A549 treated with dexamethasone at 1 μM for 4 hours (cell line): ENCODE measurements at places on chromosomes 12 and 14. TPM values are rescaled to one million over a fixed set of nuclear protein-coding genes. Genes with fewer than 3 reads are reported as not detected.

RASSF8 gene
- total RNA-seq = 6.9 to 15.2 TPM (median 13.1 TPM) in 5 replicates

KRT6C gene
- total RNA-seq = 0.07 TPM in 1 of 5 replicates, not detected in the others

CD163 gene
- 0.06 to 0.21 TPM (median 0.13 TPM) in 4 of 5 replicates, not detected in the other for total RNA-seq

BICDL1 gene
- total RNA-seq = 2.6 to 5.1 TPM (median 4.5 TPM) in 5 replicates

C1S gene
- 41.7 to 58.5 TPM (median 47.4 TPM) in 5 replicates for total RNA-seq

AKAP5 gene
- total RNA-seq = 0.26 to 0.49 TPM (median 0.33 TPM) in 5 replicates

C12orf54 gene
- total RNA-seq = not detected in 5 replicates

MSRB3 gene
- 21.9 to 28.1 TPM (median 24.9 TPM) in 5 replicates for total RNA-seq

KLRC4 gene
- total RNA-seq = not detected in 5 replicates

KRT77 gene
- not detected in 5 replicates for total RNA-seq

ADGRD1 gene
- total RNA-seq = 0.40 to 0.56 TPM (median 0.55 TPM) in 5 replicates

MANSC4 gene
- not detected in 5 replicates for total RNA-seq

IL26 gene
- not detected in 5 replicates for total RNA-seq

TMEM179 gene
- 0.07 to 0.33 TPM (median 0.24 TPM) in 5 replicates for total RNA-seq

CBLN3 gene
- total RNA-seq = 0.84 to 1.3 TPM (median 1.0 TPM) in 5 replicates

GPR162 gene
- 0.29 to 0.64 TPM (median 0.41 TPM) in 5 replicates for total RNA-seq

TAS2R43 gene
- total RNA-seq = not detected in 5 replicates

KRT74 gene
- total RNA-seq = not detected in 5 replicates

INTS13 gene
- 22.1 to 29.0 TPM (median 25.2 TPM) in 5 replicates for total RNA-seq

PTCSC3 gene
- not detected in 5 replicates for total RNA-seq

NTN4 gene
- 33.7 to 48.0 TPM (median 43.4 TPM) in 5 replicates for total RNA-seq

SPTB gene
- 1.2 to 2.4 TPM (median 2.0 TPM) in 5 replicates for total RNA-seq

KLRC1 gene
- not detected in 5 replicates for total RNA-seq

GXYLT1 gene
- total RNA-seq = 11.3 to 16.3 TPM (median 14.4 TPM) in 5 replicates

RNF34 gene
- total RNA-seq = 35.2 to 44.7 TPM (median 43.3 TPM) in 5 replicates

NANOG gene
- 0.05 to 0.08 TPM (median 0.06 TPM) in 4 of 5 replicates, not detected in the other for total RNA-seq

ORMDL2 gene
- total RNA-seq = 79.6 to 103 TPM (median 94.6 TPM) in 5 replicates

KCNH3 gene
- total RNA-seq = 1.2 to 2.2 TPM (median 2.1 TPM) in 5 replicates

RNASE2 gene
- not detected in 5 replicates for total RNA-seq

C2CD5 gene
- 9.0 to 15.1 TPM (median 14.1 TPM) in 5 replicates for total RNA-seq

DTX3 gene
- 13.3 to 18.8 TPM (median 15.9 TPM) in 5 replicates for total RNA-seq

KLHL33 gene
- 0.01 TPM in 1 of 5 replicates, not detected in the others for total RNA-seq

SLC35F4 gene
- total RNA-seq = not detected in 5 replicates

PDZRN4 gene
- 0.02 to 0.05 TPM (median 0.04 TPM) in 3 of 5 replicates, not detected in the others for total RNA-seq

DTX1 gene
- total RNA-seq = 0.26 to 0.66 TPM (median 0.48 TPM) in 5 replicates

SLC7A7 gene
- total RNA-seq = 19.4 to 25.6 TPM (median 23.4 TPM) in 5 replicates

SAMD15 gene
- 1.7 to 2.6 TPM (median 2.2 TPM) in 5 replicates for total RNA-seq

GDF3 gene
- not detected in 5 replicates for total RNA-seq

KLRF1 gene
- total RNA-seq = not detected in 5 replicates

FNTB gene
- total RNA-seq = 22.2 to 24.5 TPM (median 22.9 TPM) in 5 replicates

TDRD9 gene
- total RNA-seq = 0.15 to 0.34 TPM (median 0.23 TPM) in 5 replicates

STAC3 gene
- 0.18 to 0.54 TPM (median 0.38 TPM) in 4 of 5 replicates, not detected in the other for total RNA-seq

FAM222A gene
- 3.3 to 7.0 TPM (median 5.8 TPM) in 5 replicates for total RNA-seq

RNF212B gene
- not detected in 5 replicates for total RNA-seq

CLMN gene
- total RNA-seq = 4.7 to 9.3 TPM (median 7.0 TPM) in 5 replicates

LMNTD1 gene
- total RNA-seq = 0.15 TPM in 1 of 5 replicates, not detected in the others

CLEC2A gene
- not detected in 5 replicates for total RNA-seq

OVCH1 gene
- not detected in 5 replicates for total RNA-seq

FUT8 gene
- 11.8 to 14.7 TPM (median 13.3 TPM) in 5 replicates for total RNA-seq

BCL11B gene
- 0.29 to 0.59 TPM (median 0.47 TPM) in 5 replicates for total RNA-seq

SDS gene
- total RNA-seq = 0.31 to 1.9 TPM (median 1.7 TPM) in 5 replicates
